ENCODE measurements at places on chromosomes 11 and 22.

- DNase-seq, result no peak
Observed at GRCh38 chr11:134531327-134532130, 119.5 kb upstream of the B3GAT1 start.

- no peak for DNase-seq
Observed at GRCh38 chr11:16900491-16900890, 113.7 kb downstream of the PLEKHA7 start.

DNA sequence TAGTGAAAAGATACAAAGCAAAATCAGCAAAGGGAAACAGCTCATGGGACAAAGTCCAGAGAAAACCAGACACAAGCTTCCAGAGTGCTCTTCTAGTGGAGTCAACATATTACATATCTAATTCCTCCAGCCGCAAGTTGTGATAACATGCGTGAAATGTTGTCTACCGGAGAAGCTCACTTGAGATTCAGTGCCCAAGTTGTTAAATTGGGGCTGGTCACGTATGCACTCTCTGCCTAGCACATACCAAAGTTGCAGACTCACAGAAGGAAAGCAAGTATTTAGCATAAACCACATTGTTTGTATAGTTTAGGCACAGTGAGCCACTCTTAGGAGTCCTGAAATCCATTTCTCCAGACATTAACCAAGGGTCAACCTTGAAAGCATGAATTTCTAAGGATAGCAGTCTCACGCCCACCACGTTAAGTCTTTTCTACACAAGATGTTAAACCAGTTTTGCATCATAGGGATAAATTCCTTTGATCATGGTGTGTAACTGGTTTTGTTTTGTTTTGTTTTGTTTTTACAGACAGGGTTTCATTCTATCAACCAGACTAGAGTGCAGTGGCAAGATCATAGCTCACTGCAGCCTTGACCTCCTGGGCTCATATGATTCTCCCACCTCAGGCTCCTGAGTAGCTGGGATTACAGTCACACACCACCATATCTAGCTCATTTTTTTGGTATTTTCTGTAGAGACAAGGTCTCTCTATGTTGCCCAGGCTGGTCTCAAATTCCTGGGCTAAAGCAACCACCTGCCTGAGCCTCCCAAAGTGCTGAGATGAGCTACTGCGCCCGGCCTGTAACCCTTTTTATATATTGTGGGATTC, 39.5 kb upstream of the EP300 start:
- no peak for DNase-seq

GRCh38 chr11:110710628-110711381, 1.4 kb downstream of the ARHGAP20 start:
- DNase-seq, result no peak

DNA sequence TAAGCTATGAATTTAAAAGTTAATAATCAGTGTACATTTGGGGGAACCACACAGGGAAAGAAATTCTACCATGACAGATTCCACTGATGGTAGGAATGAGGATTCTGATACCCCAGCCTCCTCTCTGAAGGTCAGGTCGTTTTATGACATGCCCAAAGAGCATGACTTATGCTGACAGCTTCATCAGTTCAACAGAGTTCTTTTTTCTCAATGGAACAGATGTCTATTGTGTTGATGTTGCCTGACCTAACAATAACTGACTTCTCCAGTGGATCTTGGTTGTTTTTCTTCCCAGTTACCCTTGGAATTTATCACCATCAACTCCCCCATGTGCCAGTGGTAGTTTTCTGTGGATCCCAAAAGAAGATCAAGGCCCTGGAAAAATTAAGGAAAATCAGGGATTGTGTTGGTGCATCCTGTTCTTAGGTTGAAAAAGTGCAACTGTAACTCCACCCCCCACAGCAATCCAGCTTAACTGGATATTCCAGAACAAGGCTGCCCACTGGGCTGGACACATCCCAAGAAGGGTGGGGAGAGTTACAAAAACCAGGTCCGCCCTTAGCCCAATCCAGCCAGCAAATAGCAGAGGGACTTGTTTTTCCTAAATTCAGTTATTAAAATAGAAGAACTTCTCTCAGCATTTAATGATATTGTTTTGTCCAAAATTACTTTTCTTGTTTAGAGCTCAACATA, 31.5 kb upstream of the CAT start:
- no peak for DNase-seq

DNA sequence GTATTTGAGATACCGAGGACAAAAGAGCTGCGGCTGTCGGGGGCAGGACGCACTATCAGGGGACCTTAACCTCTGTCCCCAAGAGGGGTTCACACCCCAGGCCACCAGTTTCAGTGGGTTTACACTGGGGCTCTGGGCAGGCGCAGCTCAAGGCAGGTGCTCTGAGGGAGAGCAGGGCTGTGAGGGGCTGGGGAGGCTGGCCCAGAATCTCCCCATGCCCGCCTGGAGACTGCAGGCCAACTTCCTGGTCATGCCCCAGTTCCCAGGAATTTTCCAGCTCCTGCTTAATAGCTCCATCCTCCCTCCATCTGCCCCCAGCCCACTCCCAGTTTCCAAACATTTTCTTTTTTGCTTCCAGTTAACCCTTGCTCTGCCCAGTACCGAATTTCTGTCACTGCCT, 7.6 kb upstream of the PGA3 start:
- no peak for DNase-seq

DNA sequence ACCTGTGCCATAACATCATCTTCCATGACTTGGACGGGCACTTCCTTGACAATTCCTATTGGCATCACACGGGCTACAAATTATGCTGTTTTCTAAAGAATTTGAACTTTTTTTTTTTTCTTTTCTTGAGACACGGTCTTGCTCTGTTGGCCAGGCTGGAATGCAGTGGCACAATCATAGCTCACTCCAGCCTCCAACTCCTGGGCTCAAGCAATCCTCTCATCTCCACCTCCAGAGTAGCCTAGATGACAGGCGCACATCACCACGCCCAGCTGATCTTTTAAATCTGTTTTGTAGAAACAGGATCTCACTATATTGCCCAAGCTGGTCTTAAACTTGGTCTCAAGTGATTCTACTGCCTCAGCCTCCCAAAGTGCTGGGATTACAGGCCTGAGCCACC, 3.3 kb upstream of the CRYBB3 start:
- DNase-seq, result no peak

- DNase-seq, result no peak
Observed at GRCh38 chr22:26762503-26763472, 105.4 kb downstream of the MIAT start.
